D341Med (cell line): ENCODE measurements at places on chromosomes 7 and 10.

- peak; percentile 58 for DNase-seq
Observed at GRCh38 chr7:79454361-79454960, 994 bp upstream of the MAGI2 start.

DNA sequence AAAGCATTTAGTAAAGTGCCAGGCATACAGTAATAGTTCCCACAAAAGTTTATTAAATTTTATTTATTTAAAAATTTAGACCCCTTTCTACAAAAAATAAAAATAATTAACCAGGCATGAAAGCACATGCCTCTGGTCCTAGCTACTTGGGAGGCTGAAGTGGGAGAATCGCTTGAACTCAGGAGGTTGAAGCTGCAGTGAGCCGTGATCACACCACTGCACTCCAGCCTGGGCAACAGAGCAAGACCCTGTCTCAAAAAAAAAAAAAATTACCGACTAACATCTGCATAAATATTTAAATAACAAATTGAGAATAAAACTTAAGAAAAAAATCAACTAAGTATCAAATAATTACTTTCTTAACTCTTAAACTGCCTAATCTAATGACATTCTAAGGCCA, 64.3 kb upstream of the TRIM24 start:
- no peak for DNase-seq

GRCh38 chr10:55466806-55467504, 665.9 kb upstream of the PCDH15 start:
- DNase-seq, result no peak

DNA sequence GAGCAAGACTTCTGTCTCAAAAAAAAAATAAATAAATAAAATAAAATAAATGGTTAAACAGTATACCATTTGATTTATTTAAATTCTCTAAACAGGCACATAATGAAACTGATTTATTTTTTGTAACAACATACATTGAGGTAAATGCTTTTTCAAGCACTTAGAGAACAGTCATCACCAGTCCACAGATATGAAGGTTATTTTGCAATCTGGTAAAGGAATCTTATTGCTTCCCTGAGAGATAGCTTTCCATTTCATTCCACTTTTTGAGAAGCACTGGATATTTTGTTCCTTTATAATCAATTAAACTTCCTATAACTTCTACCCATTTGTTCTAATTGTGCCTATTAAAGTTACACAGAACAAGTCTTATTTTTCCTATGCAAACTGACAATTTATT, 5.2 kb downstream of the CEP55 start:
- DNase-seq, result no peak

GRCh38 chr10:94443549-94443948, 41.2 kb downstream of the TBC1D12 start:
- no peak for DNase-seq
